ENCODE measurements at places on chromosomes 5 and 9.

DNA sequence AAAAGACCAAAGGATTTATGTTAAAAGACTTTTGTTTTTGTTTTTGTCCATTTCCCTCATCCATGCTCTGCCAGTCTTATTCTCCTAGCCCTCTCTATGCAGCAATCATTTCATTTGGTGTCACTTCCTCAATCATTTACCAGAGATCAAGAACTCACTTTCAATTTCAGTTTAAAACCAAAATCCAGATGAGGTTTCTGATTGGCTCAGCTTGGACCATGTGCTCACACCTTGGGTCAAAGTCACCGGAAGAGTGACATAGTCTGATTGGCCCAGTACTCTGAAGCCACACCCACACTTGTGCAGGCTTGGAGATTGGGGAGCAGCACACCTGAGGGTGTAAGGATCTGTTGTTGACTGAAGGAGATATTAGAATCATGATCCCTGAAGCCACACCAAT is 79.6 kb downstream of the TLR4 start:
- no peak for DNase-seq

GRCh38 chr5:154334406-154335064 is 111.3 kb upstream of the SAP30L start:
- DNase-seq, result no peak

GRCh38 chr5:158754018-158754514 is 345.6 kb downstream of the EBF1 start:
- DNase-seq, result peak; percentile 96

- DNase-seq, result peak; percentile 23
Observed at GRCh38 chr5:152532714-152533113, 127.6 kb upstream of the NMUR2 start.
